ENCODE measurements at places on chromosomes 5 and 9. TPM values are rescaled to one million over a fixed set of nuclear protein-coding genes. Genes with fewer than 3 reads are reported as not detected.

Gene GPX3
- total RNA-seq: 19.7 TPM

Gene SV2C
- 6.9 TPM for total RNA-seq

Gene ORM2
- not detected for total RNA-seq

Gene ARL14EPL
- not detected for total RNA-seq

Gene TRIM36
- 55.2 TPM for total RNA-seq

Gene SLC46A2
- total RNA-seq: 0.14 TPM

Gene PRUNE2
- total RNA-seq: 3.3 TPM

Gene MELK
- 35.8 TPM for total RNA-seq

Gene PRDM9
- not detected for total RNA-seq

Gene BTNL8
- 0.87 TPM for total RNA-seq

Gene FOXD4L4
- 0.51 TPM for total RNA-seq

GRCh38 chr5:90866915-90867731 lies 308.5 kb downstream of the ADGRV1 start:
- H3K4me1 ChIP-seq: no peaks in the 10 kb centered on the region
- H3K36me3 ChIP-seq: no peaks in the 10 kb centered on the region
- H3K27ac ChIP-seq: no peak overlapping the region

GRCh38 chr5:95861221-95861863 lies 38.8 kb upstream of the GLRX start:
- no peaks in the 10 kb centered on the region for H3K27me3 ChIP-seq
- no peaks in the 10 kb centered on the region for H3K36me3 ChIP-seq
- H3K27ac ChIP-seq: peak overlapping the region; percentile 66

GRCh38 chr5:81556809-81557208 lies 162.9 kb upstream of the ACOT12 start:
- DNase-seq: no peak
- H3K27ac ChIP-seq: no peak overlapping the region
- H3K36me3 ChIP-seq: peaks cover 8% of the 10 kb centered on the region
- H3K27me3 ChIP-seq: no peaks in the 10 kb centered on the region

GRCh38 chr5:143431789-143432188 lies 28.3 kb upstream of the NR3C1 start:
- no peak overlapping the region for H3K27ac ChIP-seq
- H3K4me1 ChIP-seq: peaks cover 30% of the 10 kb centered on the region
- DNase-seq: no peak
- H3K4me3 ChIP-seq: no peak overlapping the region
- H3K36me3 ChIP-seq: no peaks in the 10 kb centered on the region

- H3K27ac ChIP-seq: no peak overlapping the region
- H3K4me1 ChIP-seq: peaks cover 4% of the 10 kb centered on the region
- no peaks in the 10 kb centered on the region for H3K36me3 ChIP-seq
Measured at GRCh38 chr9:37004424-37004935, 29.6 kb downstream of the PAX5 start.

GRCh38 chr9:93600504-93600903 lies 24.1 kb downstream of the PHF2 start:
- DNase-seq: no peak
- H3K4me1 ChIP-seq: peaks cover 32% of the 10 kb centered on the region
- H3K4me3 ChIP-seq: no peak overlapping the region
- no peaks in the 10 kb centered on the region for H3K27me3 ChIP-seq
- H3K36me3 ChIP-seq: peaks cover 8% of the 10 kb centered on the region
- H3K27ac ChIP-seq: peak overlapping the region; percentile 8

GRCh38 chr9:121763561-121764370 lies 112.3 kb downstream of the DAB2IP start:
- no peaks in the 10 kb centered on the region for H3K4me1 ChIP-seq
- H3K27me3 ChIP-seq: no peaks in the 10 kb centered on the region
- peaks cover 19% of the 10 kb centered on the region for H3K36me3 ChIP-seq
- no peak for DNase-seq
- H3K4me3 ChIP-seq: no peak overlapping the region
- no peak overlapping the region for H3K27ac ChIP-seq

DNA sequence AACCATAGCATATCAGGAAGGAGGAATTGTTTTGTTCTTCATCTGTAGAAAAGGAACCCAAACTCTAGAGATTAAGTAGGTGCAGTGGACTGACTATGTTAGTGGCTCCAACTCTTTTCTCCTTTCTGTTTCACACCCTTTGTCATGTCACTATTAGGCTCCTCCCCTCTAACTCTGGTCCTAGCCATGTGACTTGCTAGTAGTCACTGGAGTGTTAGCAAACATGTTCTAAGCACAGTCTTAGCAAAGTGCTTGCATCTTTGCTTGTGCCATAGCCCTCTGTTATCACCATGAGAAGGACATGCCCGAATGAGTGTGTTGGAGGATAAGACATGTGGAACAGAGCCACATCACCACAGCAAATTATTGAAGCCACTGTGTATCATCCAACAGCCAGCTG lies 55.4 kb upstream of the PPP3R2 start:
- no peaks in the 10 kb centered on the region for H3K36me3 ChIP-seq
- peaks cover 23% of the 10 kb centered on the region for H3K27me3 ChIP-seq
- H3K4me3 ChIP-seq: no peak overlapping the region
- peaks cover 11% of the 10 kb centered on the region for H3K4me1 ChIP-seq
- no peak overlapping the region for H3K27ac ChIP-seq

GRCh38 chr5:93117751-93118531 lies 463.1 kb downstream of the NR2F1-AS1 start:
- no peaks in the 10 kb centered on the region for H3K36me3 ChIP-seq
- DNase-seq: no peak
- H3K4me1 ChIP-seq: peaks cover 13% of the 10 kb centered on the region
- no peak overlapping the region for H3K4me3 ChIP-seq
- H3K27me3 ChIP-seq: peaks cover 3% of the 10 kb centered on the region

DNA sequence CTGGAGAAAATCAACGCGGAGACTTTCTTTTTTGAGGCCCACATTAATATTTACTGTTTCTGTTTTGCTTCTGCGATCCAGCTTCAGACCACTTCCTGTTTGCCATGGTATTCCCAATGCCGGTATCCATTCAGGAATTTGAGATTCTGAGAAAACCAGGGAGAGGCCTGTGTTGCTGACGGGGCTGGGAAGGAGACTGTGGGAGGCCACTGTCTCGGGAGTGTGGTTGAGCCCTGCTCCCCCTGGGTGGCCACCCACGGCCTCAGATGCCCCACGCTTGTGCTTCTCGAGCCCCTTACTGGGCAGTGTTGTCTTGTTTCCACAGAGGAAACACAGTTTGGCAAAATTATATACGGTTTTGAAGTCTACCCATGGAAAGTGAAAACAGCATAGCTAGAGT lies 403.6 kb upstream of the IRX2 start:
- no peaks in the 10 kb centered on the region for H3K36me3 ChIP-seq
- peaks cover 9% of the 10 kb centered on the region for H3K4me1 ChIP-seq
- DNase-seq: no peak
- H3K27me3 ChIP-seq: peaks cover 6% of the 10 kb centered on the region

- H3K27ac ChIP-seq: no peak overlapping the region
- H3K36me3 ChIP-seq: peaks cover 20% of the 10 kb centered on the region
- H3K4me3 ChIP-seq: no peak overlapping the region
- no peaks in the 10 kb centered on the region for H3K27me3 ChIP-seq
- no peak for DNase-seq
Measured at GRCh38 chr9:112654282-112654681, 63.6 kb downstream of the INIP start.

GRCh38 chr5:123907349-123907748 lies 395.4 kb downstream of the CSNK1G3 start:
- H3K27ac ChIP-seq: no peak overlapping the region
- no peaks in the 10 kb centered on the region for H3K36me3 ChIP-seq
- no peak overlapping the region for H3K4me3 ChIP-seq
- H3K27me3 ChIP-seq: no peaks in the 10 kb centered on the region

DNA sequence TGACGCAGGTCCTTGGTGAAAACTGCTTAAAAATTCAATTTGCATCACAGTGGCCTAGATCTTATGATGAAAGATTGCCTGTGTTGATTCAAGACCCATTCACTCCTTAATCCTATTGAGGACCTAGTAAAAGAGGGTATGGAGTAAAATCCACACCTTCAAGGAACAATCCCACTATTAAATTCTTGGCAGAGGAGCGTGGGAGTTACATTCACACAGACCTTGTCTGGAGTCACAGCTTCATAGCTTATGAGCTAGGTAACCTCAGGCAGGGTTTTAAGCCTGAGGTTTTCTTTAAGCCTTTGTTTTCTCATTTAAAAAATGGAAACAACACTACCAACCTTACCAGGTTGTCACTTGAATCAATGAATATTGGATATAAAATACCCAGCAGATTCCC lies 566.5 kb upstream of the ZNF462 start:
- no peaks in the 10 kb centered on the region for H3K27me3 ChIP-seq
- H3K4me1 ChIP-seq: no peaks in the 10 kb centered on the region
- no peaks in the 10 kb centered on the region for H3K36me3 ChIP-seq
- no peak overlapping the region for H3K27ac ChIP-seq
- DNase-seq: no peak
- H3K4me3 ChIP-seq: no peak overlapping the region

GRCh38 chr5:93800988-93801811 lies 59.8 kb upstream of the POU5F2 start:
- H3K4me3 ChIP-seq: no peak overlapping the region
- H3K27me3 ChIP-seq: peaks cover 3% of the 10 kb centered on the region
- no peak overlapping the region for H3K27ac ChIP-seq
- H3K36me3 ChIP-seq: no peaks in the 10 kb centered on the region
- DNase-seq: no peak

DNA sequence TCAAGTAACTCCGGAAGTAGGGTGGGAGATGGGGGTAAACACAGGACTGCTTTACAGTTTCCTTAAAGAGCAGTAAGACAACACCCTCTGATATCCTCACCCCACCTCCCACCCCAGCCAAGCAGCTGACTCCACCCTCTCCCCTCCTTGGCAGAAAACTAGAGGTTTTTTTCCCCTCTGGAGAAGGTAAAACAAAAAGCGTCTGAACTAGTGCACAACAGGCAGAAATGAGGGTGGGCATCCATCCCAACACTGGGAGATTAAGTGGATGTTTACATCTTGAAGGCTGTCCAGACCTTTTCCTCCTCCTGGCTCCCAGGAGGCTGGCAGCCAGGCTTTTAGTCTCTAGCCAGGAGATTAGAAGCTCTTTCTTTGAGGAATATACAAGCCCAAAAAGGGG lies 13.9 kb upstream of the CTNNAL1 start:
- no peak overlapping the region for H3K27ac ChIP-seq
- H3K4me3 ChIP-seq: no peak overlapping the region
- H3K36me3 ChIP-seq: peaks cover 15% of the 10 kb centered on the region
- peaks cover 21% of the 10 kb centered on the region for H3K4me1 ChIP-seq
- no peak for DNase-seq
- no peaks in the 10 kb centered on the region for H3K27me3 ChIP-seq

DNA sequence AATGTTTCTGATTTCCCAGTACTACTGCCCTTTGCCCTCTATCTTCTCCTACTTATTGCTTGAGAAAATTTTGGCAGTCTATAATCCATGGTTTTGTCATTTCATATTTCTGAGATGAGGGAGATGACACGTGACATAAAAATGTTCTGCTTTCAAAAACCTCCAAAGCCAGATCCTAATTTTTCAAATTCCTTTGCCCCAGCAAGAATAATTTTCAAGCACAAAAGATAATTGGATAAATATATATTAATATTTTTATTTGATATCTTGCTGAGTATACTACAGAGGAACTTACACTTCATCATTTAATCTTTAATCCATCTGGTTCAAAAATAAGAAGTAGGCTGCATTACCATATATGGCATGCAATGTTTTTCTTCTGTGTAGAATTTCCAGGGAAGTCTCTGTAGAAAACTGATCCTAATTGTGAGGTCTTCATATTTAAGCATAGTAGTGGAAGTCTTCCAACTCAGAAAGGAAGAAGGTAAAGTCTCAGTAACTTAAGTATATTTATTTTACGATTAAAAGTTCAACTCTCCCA lies 1738.8 kb downstream of the EFNA5 start:
- H3K36me3 ChIP-seq: no peaks in the 10 kb centered on the region
- no peaks in the 10 kb centered on the region for H3K4me1 ChIP-seq
- no peak overlapping the region for H3K27ac ChIP-seq
- DNase-seq: no peak
- H3K27me3 ChIP-seq: no peaks in the 10 kb centered on the region

DNA sequence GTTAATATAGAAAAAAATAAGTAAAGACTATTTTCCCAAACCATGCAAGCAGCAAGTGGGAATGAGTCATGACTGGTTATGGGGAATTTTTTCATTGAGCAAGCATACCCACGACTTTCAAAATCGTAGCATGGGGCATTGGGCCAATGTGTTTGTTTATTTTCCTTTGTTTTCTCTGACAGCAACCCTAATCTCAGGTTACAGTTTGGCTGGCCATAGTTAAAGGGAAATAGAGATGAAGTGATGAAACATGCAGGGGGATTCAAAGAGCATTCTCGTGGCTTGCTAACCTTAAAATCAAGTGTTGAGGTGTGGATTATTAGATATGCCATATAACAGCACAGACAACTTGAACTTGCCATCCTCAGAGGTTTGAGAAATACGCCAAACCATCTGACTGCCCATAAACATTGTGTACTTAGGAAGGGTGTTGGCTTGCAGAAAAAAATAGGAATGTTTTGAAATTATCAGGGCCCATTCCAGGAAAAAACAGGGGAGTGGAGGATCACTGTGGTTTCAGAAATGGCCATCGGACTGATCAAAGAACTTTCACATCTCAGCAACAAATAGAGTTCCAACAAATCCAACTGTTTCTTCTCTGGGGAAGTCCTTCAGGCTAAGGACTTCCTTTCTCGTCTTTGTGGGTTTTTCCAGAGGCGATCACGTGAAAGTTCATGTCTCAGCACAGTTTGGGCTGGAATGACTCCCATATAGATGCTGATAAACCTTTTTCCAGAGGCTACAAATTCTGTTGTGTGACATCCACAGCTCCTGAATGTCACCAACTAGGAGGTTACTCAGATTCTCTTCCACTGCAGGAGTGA lies 259.1 kb downstream of the SYK start:
- no peaks in the 10 kb centered on the region for H3K27me3 ChIP-seq
- DNase-seq: peak; percentile 4
- H3K36me3 ChIP-seq: no peaks in the 10 kb centered on the region
- no peak overlapping the region for H3K27ac ChIP-seq

DNA sequence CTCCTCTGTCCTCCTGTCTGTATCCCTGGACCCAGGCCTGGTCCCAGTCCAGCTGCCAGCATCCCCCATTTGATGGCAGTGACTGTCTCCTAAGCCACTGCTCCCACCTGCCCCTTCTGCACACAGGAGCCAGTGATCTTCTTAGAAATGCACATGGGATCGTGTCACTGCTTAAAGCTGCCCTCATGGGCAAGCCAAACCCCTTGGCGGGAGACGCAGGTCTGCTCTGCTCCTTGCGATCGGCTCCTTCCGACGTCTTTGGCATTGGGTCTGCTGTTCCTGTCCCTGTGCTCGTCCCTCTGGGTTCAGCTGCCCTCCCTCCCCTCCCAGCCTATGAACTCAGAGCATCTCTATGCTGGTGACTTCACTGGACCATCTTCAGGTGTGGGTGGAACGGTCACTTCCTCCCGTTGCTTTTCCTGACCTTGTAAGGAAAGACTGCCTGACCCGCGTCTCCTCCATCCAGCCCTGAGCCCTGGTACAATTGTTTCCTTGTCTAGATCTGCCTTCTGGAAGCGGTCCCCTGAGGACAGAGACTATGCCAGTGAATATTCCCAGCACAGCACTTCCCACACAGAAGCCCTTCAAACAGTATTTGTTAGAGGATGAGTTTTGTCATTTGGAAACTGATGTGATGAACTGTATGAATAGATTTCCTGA lies 116.5 kb downstream of the ZNF354C start:
- peaks cover 7% of the 10 kb centered on the region for H3K27me3 ChIP-seq
- H3K4me3 ChIP-seq: no peak overlapping the region
- H3K27ac ChIP-seq: no peak overlapping the region
- H3K36me3 ChIP-seq: no peaks in the 10 kb centered on the region
- DNase-seq: no peak

- H3K4me1 ChIP-seq: no peaks in the 10 kb centered on the region
- H3K4me3 ChIP-seq: no peak overlapping the region
- H3K27me3 ChIP-seq: no peaks in the 10 kb centered on the region
- H3K36me3 ChIP-seq: no peaks in the 10 kb centered on the region
- DNase-seq: no peak
- no peak overlapping the region for H3K27ac ChIP-seq
Measured at GRCh38 chr5:99586878-99587277, 658.1 kb upstream of the CHD1 start.
